ENCODE measurements at places on chromosomes 3 and 15.

- no peak for DNase-seq
Observed at GRCh38 chr3:13518516-13518953, 30.4 kb upstream of the FBLN2 start.

GRCh38 chr3:194713299-194714136 lies 27.8 kb downstream of the FAM43A start:
- DNase-seq = no peak

DNA sequence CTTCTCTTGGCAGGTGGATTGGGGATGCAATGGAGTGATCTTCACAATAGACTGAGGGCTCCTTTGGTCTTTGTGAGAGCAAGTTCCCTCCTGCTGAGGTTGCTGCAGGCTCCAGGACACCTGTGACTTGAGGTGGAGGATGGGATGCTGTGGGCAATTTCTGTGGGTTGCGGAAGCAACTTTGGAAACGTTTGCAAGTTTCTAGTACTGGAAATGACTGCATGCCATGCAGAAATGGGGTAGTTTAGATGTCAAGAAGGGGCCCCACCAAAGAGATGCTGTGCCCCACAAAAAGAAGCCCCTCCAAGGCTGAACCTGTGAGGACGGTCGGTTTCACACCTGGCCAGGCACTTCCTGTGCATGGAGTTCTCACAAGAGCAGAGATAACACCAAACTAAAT lies 80.4 kb upstream of the XCR1 start:
- no peak for DNase-seq

DNA sequence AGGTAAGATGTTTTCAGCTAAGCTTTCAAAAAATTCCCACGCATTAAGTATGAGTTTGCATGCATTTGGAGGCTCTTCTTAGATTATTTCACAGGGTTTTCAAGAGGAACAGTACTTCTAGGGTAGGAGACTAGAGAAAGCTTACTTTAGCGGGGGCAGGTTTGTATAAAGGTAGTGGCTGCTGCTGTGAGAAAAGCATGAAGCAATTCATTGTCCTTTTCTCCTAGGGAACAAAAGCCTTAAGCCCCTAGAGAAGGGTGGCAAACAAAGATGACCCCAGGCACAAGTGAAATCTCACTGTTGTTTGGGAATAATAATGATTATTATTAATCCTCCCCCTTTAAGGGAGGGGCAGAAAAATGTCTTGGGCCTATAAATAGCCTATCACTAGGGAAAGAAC lies 310.7 kb downstream of the DIPK2A start:
- DNase-seq = no peak

DNA sequence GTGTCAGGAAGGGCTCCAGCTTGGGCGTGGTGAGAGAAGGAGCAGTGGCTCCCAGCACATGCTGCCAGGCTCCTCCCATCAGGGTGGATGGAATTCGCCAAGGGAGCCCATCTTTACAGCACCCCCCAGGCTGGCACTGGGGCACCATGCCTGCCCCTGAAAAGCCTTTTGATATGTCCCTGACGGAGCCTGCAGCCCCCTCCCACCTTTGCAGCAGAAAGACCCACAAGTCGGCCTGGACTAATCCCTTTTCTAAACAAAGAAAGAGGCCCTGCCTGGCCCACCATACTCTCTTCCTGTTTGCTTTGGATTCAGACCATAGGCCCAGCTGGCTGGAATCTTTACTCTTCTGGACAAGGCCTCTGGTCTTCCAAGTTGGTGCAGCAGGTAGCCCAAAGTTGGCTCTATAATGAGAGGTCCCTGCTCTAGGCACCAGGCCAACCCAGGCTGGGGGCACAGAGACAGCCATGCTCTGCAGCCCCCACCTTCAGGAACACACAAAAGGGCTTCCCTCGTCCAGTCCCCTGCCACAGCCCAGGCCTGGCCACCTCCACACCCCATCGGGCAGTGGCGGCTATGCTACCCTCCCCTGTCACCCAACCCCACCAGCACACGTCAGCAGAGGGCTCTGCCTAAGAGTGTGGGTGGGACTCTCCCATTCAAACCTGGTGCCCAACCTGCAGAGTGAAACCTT lies 5.4 kb downstream of the ANPEP start:
- no peak for DNase-seq

- DNase-seq = no peak
Observed at GRCh38 chr3:195883160-195883559, 25.2 kb downstream of the TNK2 start.

DNA sequence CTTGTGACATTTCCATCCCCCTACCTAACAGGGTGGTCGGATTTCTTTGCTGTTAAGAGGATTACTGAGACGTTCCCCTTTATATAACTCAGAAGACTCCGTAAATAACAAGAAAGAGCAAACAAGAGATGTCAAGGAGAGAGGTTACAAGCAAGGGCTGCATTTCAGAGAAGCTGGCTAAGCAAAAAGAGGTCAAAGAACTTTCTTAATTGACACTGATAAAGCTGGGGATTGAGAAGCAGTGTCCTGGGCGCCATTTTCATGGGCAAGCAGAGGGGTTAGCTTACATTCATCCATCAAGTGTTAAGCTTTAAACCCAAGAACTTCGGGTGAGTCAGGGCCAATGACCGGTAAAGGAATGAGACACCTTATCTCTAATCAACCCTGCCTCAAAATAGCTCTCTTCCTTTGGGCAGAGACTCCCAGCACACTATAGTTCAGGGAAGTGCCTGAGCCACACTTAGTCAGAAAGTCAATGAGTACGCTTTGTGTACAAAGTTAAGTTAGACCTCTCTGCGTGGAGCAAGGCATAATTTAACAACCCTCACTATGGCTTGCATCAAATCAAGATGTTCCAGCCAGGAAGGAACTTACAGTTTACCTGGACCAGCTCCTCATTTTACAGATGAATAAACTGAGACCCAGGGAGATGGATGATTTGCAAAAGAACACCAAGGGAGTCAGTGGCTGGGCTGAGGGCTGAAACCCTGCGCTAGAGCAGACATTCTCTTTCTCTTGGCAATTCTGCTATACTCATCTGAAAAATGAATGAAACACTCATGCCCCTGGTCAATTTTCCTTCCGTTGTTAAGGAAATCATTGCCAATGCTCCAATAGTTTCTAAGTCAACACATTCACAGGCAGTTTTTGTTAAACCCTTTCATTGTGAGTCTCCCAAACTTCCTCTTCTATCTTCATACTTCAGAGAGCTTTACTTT lies 44.6 kb downstream of the CCNL1 start:
- no peak for DNase-seq

- no peak for DNase-seq
Observed at GRCh38 chr15:80974914-80975313, 14.7 kb downstream of the MESD start.

DNA sequence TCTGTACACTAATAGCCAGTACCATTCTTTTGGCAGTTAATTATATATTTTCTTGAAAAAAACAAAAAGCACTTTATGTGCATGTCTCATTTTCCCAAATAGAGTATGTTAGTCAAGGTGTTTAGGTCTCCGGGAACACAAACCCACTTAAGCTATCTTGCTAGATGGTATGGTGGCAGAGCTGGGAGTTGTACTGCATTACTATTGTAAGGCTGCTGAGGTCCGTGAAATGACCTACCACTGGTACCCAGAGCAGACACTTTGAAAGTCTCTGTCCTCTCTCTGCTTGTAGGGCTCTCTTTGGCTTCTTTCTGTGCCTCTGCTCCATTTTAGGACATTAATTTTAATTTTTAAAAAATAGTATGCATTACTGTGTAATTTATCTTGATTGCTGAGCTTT lies 8.8 kb downstream of the TMOD3 start:
- DNase-seq = no peak

GRCh38 chr3:117512975-117513374 lies 803.4 kb downstream of the TUSC7 start:
- DNase-seq = no peak

GRCh38 chr15:59997070-59997701 lies 6.9 kb upstream of the FOXB1 start:
- peak; percentile 27 for DNase-seq

GRCh38 chr3:128950223-128950938 lies 43.5 kb downstream of the CFAP92 start:
- DNase-seq = no peak

DNA sequence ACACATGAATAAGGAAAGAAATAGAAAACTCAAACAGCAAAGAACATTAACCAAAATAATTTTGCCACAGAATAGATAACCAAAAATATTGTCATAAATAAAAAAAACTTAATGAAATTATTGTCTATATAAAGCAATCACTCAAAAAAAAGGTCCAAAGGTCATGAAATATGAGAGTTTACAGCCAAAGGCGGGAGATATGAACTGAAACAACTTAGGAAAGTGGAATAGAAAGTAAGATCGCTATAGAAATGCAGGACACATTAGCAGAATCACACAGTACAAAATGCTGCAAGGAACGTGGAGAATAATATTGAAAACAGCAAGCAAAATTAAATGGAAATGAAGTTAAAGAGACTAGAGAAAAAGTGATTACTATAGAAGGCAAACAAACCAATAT lies 375.0 kb upstream of the ARHGEF26 start:
- DNase-seq = no peak

- no peak for DNase-seq
Observed at GRCh38 chr3:39870706-39871105, 61.3 kb downstream of the MYRIP start.

- DNase-seq = no peak
Observed at GRCh38 chr3:43894176-43895049, 203.7 kb downstream of the ABHD5 start.

DNA sequence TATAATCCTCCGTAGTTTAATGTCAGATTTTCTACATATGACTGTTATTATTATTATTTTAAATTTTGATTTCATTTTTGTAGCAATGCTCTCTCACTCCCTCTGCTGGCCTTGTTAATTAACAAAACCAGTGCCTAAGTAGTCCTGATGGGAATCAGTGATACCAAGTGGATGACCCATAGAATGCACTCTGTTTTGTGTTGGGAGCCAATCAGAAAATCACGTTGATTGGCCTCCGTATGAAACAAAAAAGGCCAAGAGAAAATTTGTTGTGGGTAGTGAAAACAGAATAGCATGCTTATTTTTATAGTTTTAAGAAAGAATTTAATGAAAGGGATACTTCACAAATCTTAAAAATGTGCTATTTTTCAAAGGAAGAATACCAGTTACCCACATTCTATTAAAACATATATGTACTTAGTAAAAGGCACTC lies 34.4 kb upstream of the MEIS2 start:
- no peak for DNase-seq

DNA sequence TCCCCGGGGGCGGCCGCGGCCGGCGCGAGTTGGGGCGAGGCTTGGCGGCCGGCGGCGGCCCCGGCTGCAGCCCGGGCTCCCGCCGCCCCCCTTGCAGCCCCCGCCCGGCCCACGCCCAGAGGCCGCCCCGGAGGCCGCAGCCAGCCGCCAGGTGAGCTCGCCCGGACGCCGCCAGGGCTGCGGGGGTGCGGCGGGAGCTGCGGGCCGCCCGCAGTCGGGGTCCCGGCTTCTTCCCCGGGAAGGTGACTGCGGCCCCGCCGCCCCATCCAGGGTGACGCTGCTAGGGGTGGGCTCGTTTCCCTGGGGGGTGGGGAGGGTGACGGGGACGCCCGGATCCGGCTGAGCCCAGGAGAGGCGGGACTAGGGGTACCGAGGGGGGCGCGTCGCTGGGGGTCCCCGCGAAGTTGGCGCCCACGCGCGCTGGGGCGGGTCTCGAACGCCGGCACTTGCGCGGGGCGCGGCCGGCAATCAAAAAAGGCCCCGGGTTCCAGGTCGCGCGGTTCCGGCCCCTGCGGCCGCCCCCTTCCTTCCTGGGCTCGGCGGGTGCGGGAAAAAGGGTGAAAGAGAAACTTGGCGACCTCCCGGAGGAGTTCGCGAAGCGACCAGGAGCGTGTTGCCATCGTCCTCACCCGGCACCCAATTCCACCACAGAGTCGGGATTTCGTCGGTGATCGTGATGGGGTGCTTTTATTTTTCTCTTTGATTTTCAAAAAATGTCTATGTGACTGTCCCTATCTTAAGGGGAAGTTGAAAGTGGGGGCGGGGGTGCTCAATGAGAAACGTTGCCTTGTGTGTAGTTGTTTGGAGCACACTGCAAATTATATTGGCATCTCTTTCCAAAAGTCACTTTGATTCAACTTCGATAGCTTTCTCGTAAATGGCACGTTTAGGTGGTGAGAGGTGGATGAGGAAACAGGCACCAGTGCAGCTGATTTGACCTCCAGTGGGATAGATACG lies 619 bp downstream of the ATXN7 start:
- no peak for DNase-seq

- no peak for DNase-seq
Observed at GRCh38 chr3:161230621-161231171, 9.6 kb downstream of the NMD3 start.

DNA sequence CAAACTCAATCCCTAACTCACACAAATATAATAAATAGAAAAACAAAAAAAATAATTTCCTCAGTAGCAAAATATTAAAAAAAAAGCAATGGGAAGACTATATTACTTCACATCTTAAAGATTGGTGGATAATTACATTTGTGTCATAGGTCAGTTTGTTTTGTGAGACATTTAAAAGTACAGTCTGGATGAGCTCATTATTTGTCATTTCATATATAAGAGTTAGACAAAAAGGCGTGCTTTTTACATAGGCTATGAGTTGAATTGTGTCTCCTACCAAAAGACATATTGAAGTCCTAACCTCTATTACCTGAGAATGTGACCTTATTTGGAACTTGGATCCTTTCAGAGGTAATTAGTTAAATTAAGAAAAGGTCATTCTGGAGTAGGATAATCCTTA lies 710.1 kb upstream of the CBLB start:
- no peak for DNase-seq

DNA sequence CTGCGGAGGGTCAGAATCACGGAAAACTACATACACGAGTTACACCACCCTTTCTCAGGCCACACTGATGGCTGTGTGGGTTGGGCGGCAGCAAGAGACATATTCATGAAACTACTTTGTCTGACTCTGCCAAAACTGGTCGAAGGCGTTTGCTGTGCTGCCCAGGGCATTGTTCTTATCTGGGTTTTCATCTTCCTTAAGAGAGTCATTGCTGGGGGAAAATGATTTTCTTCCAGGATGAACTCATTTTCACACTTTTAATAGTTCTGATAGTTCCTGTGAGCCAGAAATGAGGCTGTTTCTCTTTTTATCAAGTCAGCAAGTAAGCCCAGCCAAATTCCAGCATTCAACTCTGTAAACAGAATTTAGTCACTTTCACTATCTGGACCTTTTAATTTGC lies 47.6 kb downstream of the TRIM71 start:
- DNase-seq = no peak

Data from DMS79 (cell line).